ENCODE measurements at places on chromosomes 12 and 14.

- no peak for DNase-seq
Measured at GRCh38 chr14:94056579-94057308, 24.3 kb downstream of the DDX24 start.

DNA sequence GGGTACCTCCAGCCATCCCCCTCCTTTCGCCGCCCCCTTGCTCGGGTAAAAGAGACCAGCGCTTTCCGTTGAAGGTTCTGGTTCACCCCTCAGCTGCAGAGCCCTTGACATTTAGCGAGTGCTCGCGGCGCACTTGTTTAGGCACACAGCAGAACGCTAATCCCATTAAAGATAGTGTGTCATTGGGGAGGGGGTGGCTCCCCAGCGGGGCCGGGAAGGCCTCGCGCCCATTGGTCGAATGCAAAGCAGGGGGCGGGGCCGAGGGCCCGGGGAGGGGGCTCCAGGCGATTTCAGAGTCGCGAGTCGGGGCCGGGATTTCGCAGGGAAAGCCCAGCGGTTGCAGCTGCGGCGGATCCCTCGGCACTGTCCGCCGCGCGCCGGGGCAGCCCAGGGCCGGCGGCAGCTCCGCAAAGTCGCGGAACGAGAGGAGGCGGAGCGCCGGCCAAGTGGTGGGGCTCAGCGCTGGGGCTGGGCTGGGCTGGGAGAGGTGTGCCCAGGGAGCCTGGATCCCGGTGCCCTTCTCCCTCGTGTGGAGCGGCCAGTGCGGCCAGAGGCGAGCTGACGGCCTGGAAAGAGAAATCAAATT lies 122.9 kb downstream of the TSPAN9 start:
- no peak for DNase-seq

GRCh38 chr12:6914246-6914946 lies at the start of gene ENO2:
Gene ENO2 (plus strand): TSS chr12:6914580. CDS start chr12:6915833, 1,253 bp downstream.
- DNase-seq = no peak

- DNase-seq = no peak
Measured at GRCh38 chr12:104155711-104156555, 17.9 kb upstream of the NFYB start.

DNA sequence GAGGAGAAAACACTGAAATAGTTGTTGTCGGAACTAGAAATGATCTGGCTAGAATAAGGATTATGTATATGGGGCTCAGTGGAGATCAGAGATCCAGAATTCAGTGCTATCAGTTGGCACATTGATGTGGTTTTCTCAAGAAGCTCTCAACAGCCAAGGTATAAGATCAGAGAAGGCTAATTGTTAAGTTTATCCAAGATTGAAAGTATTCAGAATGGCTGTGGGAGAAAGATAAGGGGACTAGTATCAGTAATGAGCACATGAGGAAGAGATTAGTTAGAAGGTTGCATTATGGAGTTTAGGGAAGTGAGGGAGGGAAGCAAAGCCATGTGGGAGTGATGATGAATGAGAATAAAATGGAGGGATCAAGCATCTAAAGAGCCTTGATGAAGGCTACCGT lies 128.1 kb upstream of the MIS18BP1 start:
- DNase-seq = no peak

GRCh38 chr12:108479364-108480070 lies 35.6 kb upstream of the FICD start:
- DNase-seq = no peak

DNA sequence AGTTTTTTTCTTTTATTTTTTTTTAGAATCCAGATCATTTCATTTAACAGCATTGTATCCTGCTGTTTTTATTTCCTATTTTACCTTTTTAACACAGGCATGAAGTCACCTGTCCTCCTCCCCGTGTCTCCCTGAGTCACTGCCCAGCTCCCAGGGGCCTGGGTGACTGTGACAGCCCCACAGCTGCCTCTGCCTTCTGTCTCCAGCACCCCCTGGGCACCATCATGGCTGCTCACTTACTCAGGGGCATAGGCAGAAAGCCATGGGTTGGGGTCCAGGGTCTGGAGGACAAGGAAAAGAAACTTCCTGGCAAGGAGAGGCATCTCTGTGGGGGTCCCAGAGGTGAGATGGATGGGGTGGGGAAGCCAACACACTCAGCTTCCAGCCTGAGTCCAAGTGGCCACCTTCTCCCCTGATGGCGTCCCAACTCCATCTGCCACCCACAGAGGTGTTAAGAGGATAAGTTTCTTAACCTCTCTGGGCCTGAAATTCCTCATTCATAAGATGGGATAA lies 25.3 kb downstream of the TMEM63C start:
- DNase-seq = no peak

GRCh38 chr14:101927859-101928258 lies 36.5 kb upstream of the DYNC1H1 start:
- DNase-seq = no peak

All from cortex of kidney (tissue), 1 donor.